Psoas muscle (tissue), 8 donors: ENCODE measurements at places on chromosomes 11 and 22. TPM values are rescaled to one million over a fixed set of nuclear protein-coding genes. Genes with fewer than 3 reads are reported as not detected.

The MS4A7 gene
- total RNA-seq: 4.9 TPM

The EXPH5 gene
- total RNA-seq: 0.15 TPM

The PELI3 gene
- total RNA-seq: 5.3 TPM

The OR8D4 gene
- total RNA-seq: not detected

The NAALADL1 gene
- 2.9 TPM for total RNA-seq

The OR2AT4 gene
- not detected for total RNA-seq

The FOLR2 gene
- 8.6 TPM for total RNA-seq

GRCh38 chr11:27122001-27122400 lies 81.4 kb downstream of the BBOX1 start:
- no peak for DNase-seq

DNA sequence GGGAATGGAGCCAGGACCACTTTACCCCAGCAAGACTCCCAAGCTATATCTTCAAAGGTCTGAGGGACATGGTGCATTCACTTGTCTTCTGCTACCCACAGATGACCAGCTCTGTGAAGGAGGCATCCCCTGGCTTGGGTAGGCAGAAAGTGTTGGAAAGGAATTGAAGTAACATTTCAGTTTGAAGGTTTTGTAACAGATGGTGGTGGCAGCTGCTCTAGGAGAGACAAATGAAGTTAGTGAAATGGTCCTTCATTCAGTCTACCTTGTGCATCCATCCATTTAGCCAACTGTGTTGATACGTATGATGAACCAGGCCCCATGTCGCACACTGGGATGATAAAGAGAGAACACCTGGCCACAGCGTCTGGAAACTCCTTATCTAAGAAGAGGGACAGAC lies 140.5 kb downstream of the COMMD9 start:
- DNase-seq: no peak

GRCh38 chr11:83159902-83160865 lies 3.3 kb downstream of the PCF11 start:
- DNase-seq: no peak

DNA sequence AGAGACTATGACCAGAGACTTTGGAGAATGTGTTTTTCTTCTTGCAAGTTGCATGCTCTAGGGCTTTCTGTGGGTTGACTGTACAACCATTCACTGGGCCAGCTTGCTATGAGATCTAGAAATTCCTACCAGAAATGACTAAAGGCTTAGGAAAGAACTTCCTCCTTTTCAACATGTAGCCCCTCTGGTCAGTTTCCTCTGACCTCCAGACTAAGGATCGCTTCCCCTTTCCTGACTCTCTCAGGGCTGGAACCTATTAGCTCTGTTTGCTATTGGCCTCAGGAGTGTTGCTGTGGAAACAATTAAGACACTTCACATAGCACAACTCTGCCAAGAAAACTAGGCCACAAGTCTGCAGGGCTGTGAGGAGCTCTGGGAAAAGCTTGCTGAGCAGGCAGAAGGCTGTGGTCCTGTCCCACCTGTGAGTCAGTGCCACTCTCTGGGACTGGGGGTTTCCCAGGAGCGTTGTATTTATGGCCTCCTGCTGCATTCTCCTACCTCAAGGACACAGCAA lies 10.7 kb downstream of the CRY2 start:
- peak; percentile 52 for DNase-seq

DNA sequence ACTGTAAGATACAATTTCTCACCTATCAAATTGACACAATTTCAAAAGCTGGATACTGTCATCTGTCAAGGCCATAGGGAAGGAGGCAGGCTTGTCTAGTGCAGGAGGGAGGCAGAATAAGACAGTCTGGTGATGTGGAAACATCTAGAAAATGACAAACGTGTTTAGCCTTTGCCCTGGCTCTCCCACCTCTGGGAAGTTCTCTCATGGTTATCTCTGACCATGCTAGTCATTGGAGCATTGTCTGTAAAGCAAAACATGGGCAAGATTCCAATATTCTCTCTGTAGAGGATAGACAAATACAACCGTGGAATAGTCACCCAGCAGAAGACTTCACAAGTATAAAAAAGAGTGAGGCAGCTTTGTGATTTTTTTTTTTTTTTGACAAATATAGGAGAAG lies 9.1 kb upstream of the SERHL2 start:
- no peak for DNase-seq

- DNase-seq: peak; percentile 5
Observed at GRCh38 chr22:46748206-46748907, 10.3 kb upstream of the CERK start.

DNA sequence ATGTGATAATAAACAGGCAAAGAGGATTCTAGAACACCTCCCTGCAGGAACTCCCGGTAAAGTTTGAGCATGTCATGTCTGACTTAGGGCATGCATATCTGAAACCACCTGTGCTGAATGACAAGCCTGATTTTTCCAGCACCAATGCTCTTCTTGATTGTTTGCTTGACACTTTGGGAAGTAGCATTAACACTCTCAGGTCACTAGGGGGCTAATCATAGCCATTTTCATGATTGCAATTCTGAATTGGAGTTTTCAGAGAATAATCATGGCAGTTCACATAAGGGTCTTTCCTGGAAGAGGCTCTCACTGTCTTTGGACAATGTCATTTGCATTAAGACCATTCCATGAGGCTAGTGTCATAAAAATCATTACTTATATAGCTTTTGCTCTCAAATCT lies 234.4 kb upstream of the MTNR1B start:
- DNase-seq: no peak

GRCh38 chr11:15118431-15118830 lies 3.7 kb downstream of the INSC start:
- no peak for DNase-seq

DNA sequence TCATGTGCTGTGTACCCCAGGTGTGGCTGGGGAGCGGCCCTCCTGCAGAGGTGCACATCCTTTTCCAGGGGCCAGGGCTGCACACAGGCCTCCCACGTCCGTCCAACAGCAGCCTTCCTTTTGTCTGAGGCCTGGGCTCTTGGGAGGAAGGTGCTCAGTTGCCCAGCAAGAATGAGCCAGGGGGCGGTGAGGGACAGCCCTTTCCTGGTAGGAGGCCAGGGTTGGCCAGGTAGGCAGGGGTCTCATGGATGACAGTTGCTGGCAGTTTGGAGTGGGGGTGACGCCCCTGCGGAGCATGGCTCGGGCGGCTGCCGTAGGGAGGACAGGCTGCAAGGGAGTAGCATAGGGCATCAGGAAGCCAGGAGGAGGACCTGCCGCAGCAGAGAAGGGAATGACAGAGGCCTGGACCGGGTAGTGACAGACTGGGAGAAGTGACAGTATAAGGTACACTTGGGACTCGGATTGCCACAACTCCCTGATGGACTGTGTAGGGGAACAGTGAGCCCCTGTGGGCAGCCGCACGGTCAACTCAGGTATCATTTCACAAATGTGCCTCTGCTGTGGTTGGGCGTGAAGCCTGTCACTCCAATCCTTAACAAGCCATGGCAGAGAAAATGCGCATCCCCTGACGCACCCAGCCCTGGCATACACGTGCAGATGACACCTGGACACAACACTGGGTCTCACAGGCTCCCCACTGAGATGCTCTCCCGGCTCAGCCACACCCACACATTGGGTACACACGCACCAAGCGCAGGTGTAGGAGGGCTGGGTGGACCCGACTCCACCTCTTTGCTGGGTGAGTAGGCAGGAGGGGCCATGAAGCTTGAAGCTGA lies 79.7 kb downstream of the DGCR2 start:
- DNase-seq: peak; percentile 55

- peak; percentile 72 for DNase-seq
Observed at GRCh38 chr11:12075822-12076821, 34.3 kb upstream of the MICAL2 start.

- DNase-seq: no peak
Observed at GRCh38 chr11:55854704-55855103, 16.2 kb downstream of the OR5D16 start.

GRCh38 chr22:30421695-30422480 lies 3.7 kb upstream of the MTFP1 start:
- DNase-seq: no peak

GRCh38 chr22:19886605-19887255 lies 32.1 kb upstream of the GNB1L start:
- DNase-seq: peak; percentile 57

- no peak for DNase-seq
Observed at GRCh38 chr22:33896575-33897447, 23.5 kb downstream of the LARGE1 start.

DNA sequence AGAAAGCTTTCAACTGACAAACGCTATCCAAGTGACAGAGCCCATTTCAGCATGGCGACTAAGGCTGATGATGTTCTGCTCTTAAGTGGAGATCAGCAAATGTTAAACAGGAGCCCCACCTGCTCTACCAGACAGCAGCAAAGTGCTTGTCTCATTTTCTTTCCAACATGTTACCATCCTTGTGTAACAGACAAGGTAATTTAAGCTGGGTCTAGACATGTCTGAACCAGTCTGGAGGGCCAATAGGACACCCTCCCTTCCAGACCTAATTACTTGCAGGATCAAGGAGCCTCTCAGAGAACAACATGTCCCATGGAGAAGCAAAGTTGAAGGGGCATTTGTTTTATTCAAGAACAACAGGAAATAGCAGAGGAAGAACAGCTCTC lies 3.9 kb upstream of the LMO2 start:
- DNase-seq: no peak

- DNase-seq: no peak
Observed at GRCh38 chr11:107908211-107908610, 20.0 kb upstream of the RAB39A start.

DNA sequence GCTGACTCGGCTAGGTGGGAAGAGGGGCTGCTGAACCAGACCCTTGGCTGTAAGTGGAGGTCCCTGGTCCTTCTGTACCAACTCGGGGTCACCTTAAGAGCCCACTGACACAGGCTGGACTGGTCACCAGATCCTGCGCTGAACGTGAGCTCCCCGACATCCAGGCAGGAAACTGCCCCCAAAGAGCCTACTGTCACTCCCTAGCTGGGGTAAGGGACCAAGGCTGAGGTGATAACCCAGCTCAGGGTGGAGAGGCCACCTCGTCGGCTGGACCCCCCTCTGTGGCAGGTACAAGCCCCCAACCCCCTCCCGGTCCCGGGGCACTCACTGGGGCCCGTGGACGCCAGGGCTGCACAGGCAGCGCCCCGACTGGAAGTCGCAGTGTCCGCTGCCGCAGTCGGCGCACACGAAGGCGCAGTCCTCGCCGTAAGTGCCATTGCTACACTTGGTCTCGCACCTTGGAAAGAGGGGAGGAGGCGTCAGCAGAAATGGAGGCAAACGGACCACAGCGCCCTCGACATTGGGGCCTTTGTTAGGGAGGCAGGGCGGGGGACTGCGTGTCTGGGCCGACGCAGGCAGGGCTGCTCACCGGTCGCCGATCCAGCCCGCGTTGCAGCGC lies 7.4 kb downstream of the SCARF2 start:
- DNase-seq: no peak

DNA sequence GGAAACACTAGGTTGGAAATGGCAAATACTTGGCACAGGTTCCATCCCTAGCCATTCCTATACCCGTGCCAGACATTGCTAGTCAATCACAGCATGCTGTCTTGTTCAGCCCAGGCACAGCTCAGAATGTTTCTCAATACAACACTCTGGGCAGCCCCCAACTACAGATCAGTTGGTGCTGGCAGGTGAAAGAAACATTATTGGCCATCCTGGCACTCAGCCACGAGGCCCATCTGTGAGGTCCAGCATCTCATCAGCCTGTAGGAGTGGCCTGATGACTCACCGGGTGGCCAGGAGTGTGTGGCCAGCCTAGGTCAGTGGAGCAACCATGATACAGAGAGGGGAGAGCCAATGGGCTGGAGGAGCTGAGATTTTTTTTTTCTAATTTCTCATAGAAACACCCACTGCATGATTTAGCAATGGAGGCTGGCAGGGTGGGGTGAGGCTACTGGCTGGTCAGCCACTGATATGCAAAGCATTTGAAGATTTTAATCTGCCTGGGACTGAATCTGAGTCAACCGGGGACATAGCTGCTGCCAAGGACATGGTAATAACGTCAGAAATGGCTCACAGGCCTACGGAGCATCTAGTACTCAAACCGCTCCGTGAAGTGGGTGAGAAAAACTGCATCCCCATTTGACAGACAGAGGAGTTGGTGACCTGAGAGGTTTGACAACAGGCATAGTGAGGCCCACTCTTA lies 5.4 kb downstream of the MYO18B start:
- DNase-seq: peak; percentile 93

GRCh38 chr11:77039491-77040400 lies 5.5 kb downstream of the B3GNT6 start:
- DNase-seq: no peak

GRCh38 chr11:112004389-112004788 lies 20.8 kb upstream of the DLAT start:
- DNase-seq: no peak

GRCh38 chr22:17120711-17121232 lies 388 bp downstream of the TMEM121B start:
- DNase-seq: peak; percentile 55

DNA sequence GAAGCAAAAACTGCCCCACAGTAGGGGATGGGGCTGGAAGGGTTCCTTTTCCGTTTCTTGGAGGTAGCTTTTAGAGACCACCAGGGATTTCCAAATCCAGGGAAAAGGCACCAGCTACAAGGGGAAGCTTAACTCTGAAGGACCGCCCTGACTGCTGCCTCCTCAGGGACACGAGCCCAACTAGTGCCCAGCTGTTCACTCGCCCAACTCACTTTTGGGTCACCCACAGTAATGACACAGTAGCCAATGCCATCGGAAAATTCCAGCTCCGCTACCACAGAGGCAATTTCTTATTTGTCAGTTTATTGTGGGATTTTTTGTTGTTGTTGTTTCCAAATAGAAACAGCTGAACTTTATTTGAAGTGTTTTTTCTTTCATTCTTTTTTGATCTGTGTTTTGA lies 141.3 kb downstream of the ATXN10 start:
- no peak for DNase-seq

GRCh38 chr11:82775736-82776346 lies 42.2 kb upstream of the FAM181B start:
- no peak for DNase-seq

GRCh38 chr11:64970731-64971151 lies 1.2 kb downstream of the MAJIN start:
- DNase-seq: no peak

DNA sequence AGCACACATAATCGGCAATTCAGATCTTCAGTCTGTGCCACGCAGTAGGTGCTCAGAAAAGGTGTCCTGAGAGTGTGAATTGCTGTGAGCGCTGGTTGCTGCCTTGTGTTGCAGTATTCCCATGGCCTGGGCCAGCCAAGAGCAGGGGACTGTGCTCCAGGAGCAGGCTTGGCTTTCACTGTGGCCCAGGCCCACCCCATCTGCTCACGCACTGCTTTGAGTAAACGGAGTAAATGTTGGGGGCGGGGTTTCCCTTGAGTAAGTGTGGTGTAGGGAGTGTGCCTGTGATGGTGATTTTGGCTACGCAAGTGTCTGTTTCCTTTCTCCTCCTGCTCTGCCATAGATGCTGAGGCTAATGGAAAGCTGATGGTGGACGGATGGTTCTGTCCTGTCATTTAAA lies 2.3 kb downstream of the CTTN start:
- DNase-seq: no peak

DNA sequence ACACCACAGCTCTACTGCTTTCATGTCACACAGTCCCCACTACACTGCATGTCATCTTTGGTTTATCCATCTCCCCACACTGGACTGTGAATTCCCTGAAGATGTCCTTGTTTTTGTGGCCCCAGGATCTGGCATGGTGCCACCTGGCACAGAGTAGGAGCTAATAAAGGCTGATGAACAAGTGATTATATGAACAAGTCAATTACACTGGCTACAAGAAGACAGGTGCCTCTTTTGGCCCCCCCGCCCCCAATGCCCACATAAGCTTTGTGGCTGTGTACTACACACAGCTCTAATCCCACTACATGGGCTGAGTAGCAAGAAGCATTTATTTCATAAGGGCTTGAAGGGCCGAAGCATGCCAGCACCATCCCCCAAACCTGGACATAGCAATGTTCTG lies 24.7 kb downstream of the PLEKHA7 start:
- no peak for DNase-seq
